ENCODE measurements at places on chromosomes 4 and X. TPM values are rescaled to one million over a fixed set of nuclear protein-coding genes. Genes with fewer than 3 reads are reported as not detected.

- no peak for DNase-seq
- no peak overlapping the region for H3K4me3 ChIP-seq
- no peaks in the 10 kb centered on the region for H3K27me3 ChIP-seq
These were observed 113.6 kb upstream of the EMCN start for GRCh38 chr4:100631281-100631968.

The SSX2B gene
- not detected for total RNA-seq

DNA sequence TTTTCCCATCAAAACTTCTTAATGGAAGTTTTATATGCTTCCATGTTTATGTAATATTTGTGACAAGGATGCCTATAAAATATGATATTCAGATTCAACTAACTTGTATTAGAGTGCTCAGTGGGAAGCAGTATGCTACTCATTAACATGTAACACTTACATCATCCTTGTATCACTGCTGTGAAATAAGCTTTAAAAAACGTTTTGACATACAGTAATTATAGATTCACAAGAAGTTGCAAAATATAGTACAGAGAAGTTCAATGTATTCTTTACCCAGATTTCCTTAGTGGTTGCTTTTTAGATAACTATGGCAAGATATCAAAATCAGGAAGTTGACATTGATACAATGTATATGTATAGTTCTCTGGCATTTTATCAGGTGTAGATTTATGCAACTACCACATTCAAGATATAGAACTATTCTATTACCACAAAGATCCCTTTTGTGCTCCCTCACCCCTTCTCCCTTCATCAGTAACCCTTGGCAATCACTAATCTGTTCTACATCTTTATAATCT, 56.3 kb downstream of the DTHD1 start:
- no peaks in the 10 kb centered on the region for H3K27me3 ChIP-seq
- no peak for DNase-seq
- H3K4me1 ChIP-seq: no peaks in the 10 kb centered on the region
- H3K36me3 ChIP-seq: no peaks in the 10 kb centered on the region

DNA sequence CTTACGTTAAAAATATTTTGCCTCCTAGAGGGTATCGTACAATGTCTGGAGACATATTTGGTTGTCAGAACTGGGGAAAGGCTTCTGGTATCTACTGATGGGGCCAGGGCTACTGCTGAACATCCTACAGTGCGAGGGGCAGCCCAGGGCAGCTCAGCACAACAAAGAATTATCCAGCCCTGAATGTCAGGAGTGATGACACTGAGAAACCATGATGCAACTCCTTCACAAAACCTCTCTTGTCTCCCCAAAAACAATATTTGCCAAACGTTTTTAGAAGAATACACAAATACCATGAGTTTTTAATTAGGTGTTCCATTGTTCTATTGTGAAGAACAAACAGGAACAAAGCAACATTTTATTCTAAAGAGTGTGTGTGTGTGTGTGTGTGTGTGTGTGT, 43.4 kb upstream of the CLNK start:
- H3K4me3 ChIP-seq: no peak overlapping the region
- no peak overlapping the region for H3K27ac ChIP-seq
- H3K36me3 ChIP-seq: no peaks in the 10 kb centered on the region
- DNase-seq: no peak

The SORBS2 gene
- 0.07 TPM for total RNA-seq
